ENCODE measurements at places on chromosomes 2 and 18.

DNA sequence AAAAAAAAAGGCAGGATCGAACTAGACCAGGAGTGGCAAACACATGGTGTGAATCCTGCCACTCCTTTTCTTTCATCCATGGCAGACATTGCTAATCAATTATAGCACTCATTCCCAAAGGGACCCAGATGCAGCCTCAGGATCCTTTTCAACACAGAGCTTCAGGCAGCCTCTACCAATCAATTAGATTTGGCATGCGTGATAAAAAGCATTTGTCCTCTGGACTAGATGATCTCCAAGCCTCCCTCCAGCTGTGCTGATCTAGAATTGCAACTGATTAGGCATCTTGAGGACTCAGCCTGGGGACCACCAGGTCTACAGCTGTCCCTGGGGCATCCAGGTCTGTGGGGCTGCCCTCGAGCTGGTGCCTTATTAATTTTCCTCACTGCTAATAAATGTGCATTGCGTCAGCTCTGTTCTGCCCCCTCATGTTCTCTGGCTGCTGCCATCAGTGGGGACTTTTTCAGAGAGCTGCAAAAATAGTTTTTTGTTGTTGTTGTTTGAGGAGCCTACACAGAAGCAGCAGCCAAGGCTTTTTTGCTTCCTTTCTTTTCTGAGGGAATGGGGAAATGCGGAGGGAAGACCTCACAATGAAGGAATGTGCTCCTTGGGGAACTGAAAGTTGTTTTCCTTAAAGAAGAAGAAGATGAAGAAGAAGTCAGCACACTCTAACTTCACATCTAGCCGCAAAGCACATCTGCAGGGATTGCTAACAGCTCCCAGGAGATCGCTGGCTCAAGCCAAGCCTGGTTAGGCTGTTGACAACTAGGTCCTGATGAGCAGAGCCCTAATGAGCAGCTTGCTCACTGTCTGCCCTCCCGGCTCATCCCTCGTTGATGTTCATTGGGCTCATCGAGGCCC is 8.8 kb upstream of the ATOH8 start:
- DNase-seq, result no peak

GRCh38 chr2:12192762-12193161 is 446.3 kb downstream of the LPIN1 start:
- no peak for DNase-seq

GRCh38 chr2:31148514-31148913 is 10.3 kb upstream of the GALNT14 start:
- DNase-seq, result no peak

DNA sequence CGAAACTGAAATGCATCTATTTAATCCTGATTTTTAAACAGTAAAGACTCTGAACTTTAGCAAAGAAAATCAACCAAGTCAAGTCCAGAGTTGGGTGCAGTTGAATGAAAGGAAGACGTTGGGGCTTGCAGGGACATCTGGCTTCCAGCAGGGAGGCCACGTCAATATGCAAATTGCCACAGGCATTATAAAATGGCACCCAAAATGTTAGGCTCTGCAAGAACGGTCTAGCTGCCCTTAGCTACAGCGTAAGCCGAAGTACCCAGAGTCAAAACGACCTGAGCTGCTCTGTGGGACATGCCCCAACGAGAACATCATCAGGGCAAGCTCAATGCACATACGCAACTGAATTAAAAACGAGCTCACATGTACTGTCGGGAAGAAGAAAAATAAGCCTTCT is 30.7 kb downstream of the DOCK10 start:
- DNase-seq, result no peak

DNA sequence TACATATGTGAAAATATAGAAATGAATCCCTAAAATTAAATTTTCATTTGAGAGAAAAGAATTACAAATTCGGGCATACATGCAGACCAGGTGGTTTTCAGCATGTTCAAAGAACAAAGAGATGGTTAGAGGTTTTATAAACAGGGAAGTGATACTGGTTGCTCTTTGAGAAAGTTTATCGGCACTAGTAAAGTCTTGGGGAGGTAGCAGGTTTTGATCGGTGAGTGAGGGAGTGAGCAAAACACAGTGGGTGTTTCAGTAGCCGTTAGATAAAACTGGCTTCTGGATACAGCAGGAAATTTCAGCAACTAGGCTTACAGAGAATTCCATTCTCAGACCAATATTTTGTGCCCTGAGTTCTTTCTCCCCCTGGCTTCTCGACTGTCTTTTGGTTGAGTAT is 51.1 kb downstream of the DSC3 start:
- no peak for DNase-seq

- no peak for DNase-seq
Measured at GRCh38 chr2:47339745-47340541, 63.0 kb upstream of the MSH2 start.

DNA sequence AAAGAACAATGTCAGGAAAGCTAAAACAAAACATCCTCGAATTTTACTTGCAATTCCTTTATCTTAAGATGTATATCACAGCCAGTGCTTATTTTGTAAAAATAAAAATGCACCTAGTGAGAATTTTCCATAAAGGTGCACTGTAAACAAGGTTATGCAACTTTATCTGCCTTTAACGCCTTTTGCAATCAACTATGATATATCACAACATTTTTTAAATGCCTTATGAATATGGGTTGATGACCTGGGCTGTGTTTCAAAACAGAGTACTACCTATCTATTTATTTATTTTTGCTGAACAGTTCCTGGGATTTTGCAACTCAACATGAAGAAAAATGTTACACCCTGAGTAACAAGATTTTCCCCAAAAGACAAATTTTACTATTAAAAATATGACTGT is 869.8 kb downstream of the CPS1 start:
- no peak for DNase-seq

DNA sequence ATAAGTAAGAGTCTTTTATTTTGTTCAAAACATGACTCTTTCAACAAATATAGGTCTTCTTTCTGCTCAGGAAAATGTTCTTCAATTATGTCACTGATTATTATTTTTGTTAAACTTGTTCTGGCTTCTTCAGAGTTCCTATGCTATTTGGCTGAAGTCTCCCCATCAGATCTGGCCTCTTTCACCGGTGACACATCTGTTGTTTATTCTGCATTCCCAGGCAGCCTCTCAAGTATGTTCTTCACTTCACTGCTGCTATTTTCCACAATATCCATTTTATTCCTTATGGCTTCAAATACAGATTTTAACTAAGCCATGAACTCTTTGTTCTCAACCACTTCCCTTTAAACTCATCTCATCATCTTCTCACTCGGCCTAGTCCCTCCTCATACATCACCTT is 45.7 kb downstream of the HDAC4 start:
- DNase-seq, result no peak

DNA sequence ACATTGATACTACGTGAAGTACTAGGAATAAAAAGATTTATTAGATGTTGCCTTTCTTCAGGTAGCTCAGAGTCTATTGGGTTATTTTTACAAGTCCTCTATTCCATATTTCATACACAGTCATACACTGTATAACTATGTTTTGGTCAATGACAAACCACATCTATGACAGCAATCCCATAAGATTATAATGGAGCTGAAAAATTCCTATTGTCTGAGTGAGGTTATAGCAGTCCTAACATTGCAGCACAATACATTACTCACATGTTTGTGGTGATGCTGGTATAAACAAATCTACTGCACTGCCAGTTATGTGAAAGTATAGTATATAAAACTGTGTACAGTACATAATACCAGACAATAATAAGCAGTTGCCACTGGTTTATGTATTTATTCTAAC is 595.1 kb downstream of the MBD2 start:
- no peak for DNase-seq
